NCI-H187 (cell line): ENCODE measurements at places on chromosomes 6 and 20.

GRCh38 chr6:138769102-138769676, 4.4 kb upstream of the CCDC28A start:
- no peak for DNase-seq

DNA sequence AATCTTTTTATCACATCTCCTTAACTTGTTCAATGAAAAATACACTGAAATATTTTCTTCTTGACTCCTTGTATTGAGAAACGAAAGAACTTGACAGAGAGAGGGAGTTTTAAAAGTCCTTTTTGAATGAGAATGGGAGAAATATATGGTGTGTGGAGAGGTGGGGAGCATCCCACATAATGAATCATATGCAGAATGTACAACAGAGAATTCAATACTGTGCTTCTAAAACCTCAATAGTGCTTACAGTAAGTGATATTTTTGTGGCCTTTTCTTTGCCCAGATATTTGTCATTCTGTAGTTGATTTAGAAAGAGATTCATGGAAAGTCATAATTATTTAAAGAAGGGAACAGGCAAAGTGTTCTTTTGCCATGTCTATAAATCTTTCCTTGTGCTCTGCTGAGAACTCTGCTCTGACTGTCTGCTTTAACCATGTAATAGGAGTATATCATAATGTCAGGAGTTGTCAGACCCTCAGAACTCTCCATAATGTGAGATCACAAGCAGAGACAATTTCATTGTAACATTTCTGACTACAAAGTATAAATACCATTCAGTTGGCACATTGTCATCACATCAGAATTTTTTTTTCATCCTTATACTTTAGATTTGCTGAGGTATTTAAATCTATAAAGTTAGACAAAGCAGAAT, 32.8 kb upstream of the HS3ST5 start:
- DNase-seq = no peak

DNA sequence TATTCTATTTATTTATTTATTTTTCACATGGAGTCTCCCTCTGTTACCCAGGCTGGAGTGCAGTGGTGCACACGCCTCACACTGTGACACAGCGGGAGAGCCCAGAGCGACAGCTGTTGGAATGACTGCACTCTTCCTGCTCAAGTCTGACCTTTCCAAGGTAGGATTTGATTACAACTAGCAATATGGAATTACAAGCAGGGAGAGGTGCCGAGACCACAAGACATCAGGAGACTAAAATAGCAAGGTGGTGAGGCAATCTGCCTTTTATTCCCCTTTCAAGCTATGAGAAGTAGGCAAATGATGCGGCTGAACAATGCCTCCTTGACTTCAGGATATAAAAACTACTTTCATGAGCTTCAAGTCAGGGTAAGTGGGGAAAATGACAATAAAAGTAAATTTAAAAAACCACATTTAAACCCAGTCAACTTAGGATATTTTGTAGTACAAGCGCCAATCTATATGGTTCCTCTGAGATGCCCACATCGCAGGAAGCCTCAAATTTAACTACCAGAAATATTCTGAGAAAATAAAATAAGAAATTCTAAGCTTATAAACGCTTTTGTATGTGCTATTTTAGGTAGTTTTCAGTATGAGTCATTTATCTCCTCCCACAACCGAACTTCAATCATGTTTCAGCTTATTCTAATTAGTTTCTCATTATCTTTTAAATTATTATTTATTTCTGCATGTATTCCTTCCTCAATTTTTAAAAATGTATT, 146.9 kb upstream of the SGK1 start:
- DNase-seq = peak; percentile 35

DNA sequence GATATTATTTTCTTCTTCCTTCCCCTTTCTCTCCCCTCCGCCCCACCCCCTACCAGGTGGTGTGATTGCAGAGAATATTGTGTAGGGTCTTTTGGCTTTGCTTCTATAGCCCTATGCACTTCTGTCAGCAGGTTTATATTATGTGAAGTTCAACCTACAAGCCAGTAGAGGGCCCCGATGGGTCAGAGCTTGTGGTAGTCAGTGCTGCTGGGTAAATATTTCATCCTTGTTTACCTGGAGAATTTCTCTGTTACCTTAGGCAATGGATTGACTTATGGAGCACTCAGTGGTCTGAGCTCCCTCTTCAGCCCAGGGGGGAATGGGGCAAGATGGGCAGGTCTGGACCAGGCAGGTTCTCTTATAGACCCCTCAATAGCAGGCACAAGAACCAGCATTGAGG, 720.9 kb downstream of the GRIK2 start:
- no peak for DNase-seq

- DNase-seq = no peak
Measured at GRCh38 chr20:3407040-3407770, at the start of gene DNAAF9. Gene DNAAF9 (minus strand): TSS chr20:3407669. CDS start chr20:3407557, 112 bp downstream.

DNA sequence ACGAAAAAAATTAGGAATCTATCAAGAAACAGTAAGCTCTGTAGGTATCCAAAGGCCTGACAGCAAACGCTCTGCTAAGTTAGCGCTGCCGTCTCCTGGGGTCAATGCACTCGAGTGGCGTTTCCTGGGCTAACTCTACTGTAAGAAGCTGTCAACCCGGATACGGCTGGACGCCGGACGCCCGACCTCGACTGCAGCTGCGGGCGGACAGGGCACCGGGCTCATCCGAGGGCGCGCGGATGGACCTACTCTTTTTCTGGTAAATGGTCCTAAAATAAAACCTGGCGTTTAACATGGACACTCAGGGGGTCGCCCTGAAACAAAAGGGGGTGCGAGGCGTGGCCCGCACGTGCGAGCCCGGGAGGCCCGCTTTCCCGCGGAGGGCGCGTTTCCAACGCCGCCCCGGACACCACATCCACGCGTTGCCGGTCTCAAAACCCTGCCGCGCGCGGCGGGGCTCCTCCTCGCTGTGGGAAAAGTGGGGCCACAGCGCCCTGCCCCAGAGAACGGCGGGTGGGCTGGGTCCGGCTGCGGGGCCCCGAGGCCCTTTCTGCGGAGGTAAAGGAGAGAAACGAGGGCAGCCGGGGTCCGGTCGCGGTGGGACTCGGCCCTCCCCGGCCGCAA, 537 bp downstream of the TCP1 start:
- no peak for DNase-seq

DNA sequence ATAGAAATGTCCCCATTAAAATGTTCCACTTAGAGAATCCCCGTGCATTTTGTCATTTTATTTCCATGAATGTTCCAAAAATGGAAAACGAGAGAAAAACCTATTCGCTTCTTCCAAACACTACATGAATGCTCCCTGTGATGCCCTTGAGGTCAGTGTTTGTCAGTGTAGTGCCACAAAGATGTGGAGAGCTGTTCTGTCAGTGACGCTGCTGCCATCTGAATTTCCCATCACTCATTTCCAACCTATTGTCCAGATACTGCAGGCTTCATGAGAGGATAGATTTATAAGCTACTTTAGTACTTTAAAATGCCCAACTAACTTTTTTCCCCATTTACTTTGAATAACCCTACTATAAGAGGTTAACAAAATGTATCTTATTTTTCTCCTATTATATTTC, 335.8 kb downstream of the CDKAL1 start:
- no peak for DNase-seq

DNA sequence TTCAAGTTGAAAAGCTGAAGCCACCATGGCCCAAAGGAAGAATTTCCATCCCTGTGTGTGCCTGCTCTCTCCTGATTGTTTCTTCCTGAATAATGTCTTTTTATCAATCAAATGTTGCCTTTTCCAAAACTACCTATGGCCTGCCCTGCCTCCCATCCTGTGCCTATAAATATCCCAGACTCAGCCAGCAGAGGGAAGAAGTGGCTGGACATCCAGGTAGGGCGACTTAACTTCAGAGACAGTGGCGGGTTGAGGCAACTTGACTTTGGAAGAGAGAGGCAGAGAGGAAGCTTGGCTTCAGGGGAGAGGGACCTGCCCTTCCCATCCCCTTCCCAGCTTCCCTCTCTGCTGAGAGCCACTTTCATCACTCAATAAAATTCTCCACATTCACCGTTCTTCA, 133.0 kb downstream of the LCA5 start:
- no peak for DNase-seq

GRCh38 chr6:90178384-90178855, 118.2 kb downstream of the BACH2 start:
- DNase-seq = no peak

GRCh38 chr6:37232430-37233017, 25.0 kb upstream of the TBC1D22B start:
- no peak for DNase-seq

DNA sequence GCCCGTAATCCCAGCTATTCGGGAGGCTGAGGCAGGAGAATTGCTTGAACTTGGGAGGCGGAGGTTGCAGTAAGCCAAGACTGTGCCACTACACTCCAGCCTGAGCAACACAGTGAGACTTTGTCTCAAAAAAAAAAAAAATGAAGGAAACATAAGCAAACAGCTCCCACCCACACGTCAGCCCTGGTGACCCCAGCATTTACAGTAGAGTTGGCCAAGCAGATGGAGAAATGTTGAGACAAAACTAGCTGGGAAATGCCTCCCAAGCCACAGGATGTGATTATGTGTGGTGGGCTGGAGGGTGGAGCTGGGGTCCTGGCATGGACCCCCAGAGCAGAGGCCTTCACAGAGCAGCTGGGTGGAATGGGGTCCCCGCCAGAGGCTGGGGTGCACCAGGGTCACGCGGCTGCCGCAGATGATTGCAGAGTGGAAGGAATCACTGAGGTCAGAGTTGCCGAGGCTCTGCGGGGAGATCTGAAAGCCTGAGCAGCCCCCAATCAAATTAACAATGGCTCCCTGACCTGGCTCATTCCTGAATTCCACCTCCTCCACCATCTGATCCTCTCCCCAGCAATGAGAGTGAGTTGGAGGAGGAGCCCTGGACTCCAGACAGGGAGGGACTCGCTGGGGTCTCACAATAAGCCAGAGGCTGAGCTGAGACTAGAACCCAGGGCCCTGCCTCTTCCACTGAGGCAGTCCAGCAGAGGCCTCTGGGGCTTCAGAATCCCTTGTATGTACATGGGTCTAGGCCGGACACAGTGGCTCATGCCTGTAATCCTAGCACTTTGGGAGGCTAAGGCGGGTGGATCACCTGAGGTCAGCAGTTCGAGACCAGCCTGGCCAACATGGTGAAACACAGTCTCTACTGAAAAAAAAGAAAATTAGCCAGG, 34.7 kb upstream of the TGM2 start:
- no peak for DNase-seq

- DNase-seq = no peak
Measured at GRCh38 chr20:17530716-17531664, at the start of gene BFSP1. Gene BFSP1 (minus strand): TSS chr20:17531379. CDS start chr20:17531329, 50 bp downstream.

- DNase-seq = peak; percentile 90
Measured at GRCh38 chr6:7238900-7239589, 74.0 kb downstream of the SSR1 start.

DNA sequence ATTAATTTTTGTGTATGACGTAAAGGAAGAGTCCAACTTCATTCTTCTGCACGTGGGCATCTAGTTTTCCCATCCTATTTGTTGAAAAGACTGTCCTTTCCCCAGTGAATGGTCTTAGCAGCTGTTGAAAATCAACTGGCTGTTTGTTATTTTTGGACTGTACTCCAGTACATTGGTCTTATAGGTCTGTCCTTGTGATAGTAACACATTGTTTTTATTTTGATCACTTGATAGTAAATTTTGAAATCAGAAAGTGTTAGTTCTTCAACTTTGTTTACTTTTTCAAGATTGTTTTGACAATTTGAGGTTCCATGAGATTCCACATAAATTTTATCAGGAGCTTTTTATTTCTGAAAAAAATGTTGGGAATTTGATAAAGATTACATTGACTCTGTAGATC, 280.2 kb upstream of the FOXQ1 start:
- DNase-seq = no peak

GRCh38 chr6:44176762-44177509, 18.3 kb downstream of the CAPN11 start:
- no peak for DNase-seq

DNA sequence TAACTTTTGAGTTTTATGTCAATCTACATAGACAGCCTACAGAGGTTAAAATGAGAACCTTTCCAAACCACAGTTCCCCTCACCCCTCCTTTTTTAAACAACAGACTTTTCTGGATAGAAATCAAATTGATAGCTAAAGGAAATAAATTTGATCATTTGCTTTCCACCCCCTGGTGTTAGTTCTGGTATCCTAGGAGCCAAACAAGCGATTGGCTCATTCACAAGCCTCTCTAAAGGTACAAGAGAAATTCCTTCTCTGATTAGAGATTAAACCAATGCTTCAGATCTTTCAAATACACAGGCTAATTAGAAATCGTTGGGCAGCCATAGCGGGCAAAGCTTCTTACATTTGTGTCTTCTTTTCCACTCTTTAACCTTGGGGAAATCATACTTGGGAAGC, 232.3 kb downstream of the TBC1D7 start:
- no peak for DNase-seq

DNA sequence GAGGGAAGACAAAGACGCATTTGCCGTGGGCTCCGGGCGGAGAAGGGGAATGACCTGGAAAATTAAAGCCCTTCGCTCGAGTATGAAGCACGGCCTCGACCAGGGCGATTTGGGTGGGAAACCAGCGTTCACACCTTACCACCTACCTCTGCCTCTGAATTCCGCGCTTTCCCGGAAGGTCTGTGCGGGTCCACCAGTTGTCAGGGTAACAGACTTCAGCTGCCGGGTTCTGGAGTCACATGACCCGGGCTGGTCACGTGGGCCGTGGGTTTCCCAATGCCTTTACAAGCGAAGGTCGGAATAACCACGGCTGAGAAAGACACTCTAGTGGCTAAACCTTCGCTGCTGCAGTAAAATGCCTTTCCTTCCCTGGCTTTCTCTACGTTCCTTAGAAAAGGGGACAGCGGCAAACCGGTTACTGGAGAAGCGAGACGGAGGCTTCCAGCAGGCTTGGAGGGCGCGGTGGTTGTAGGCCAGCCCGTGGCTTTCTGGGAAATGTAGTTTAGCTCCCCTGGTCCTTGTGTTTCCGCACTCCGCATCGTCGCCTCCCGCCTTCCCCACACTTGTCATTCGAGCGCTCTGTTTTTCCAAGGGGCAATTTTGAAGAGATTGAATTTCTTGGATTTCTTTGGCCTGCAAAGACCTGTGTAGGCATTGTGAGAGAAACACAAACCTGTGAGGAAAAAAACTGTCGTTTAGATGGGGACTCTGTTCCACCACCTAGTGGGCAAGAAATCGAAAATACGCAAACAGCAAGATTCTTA, at the start of gene CEP162:
CEP162 (minus strand) TSS at position 210 of the 764 bp plus-strand sequence. CDS start 1,250 bp downstream, outside the sequence.
- peak; percentile 91 for DNase-seq

GRCh38 chr20:41352106-41352505, 11.5 kb downstream of the LPIN3 start:
- no peak for DNase-seq

DNA sequence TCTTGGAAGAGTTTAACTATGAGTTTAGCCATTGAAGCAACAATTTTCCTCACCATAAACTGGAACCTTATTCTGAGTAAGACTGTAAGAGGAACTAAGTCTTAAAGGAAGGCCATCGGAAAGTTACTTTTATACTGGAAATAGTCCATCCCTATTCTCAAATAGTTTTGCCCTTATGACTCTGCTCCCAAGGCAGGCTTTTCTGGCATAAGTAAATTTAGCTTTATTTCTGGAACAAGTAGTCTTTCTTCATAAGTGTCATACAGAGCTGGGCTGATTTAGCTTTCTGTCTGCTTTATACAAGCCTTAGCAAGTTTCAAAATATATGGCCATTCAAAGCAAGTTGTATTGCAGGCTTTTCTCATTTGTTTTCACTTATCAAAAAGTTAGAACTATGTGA, 328.1 kb downstream of the HACE1 start:
- no peak for DNase-seq
